Iris pigment epithelial cell (primary cell): ENCODE measurements at places on chromosomes 11 and 22.

DNA sequence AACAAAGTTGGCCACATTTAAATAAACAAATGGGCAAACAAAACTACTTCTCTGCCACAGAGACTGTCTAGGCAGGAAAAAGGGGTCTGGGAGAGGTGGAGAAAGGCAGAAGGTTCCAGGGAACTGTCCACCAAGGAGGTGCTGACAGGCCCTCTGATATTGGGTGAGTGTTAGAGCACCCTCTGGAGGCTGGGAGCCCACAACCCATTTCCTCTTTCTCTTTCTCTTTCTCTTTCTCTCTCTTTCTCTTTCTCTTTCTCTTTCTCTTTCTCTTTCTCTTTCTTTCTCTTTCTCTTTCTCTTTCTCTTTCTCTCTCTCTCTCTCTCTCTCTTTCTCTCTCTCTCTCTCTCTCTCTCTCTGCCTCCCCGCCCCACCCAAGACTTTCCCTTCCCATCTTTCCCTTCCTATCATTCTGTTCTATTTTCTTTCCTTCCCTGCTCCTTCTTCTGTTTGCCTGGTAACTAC is 912.8 kb downstream of the DLG2 start:
- DNase-seq: peak; percentile 39

DNA sequence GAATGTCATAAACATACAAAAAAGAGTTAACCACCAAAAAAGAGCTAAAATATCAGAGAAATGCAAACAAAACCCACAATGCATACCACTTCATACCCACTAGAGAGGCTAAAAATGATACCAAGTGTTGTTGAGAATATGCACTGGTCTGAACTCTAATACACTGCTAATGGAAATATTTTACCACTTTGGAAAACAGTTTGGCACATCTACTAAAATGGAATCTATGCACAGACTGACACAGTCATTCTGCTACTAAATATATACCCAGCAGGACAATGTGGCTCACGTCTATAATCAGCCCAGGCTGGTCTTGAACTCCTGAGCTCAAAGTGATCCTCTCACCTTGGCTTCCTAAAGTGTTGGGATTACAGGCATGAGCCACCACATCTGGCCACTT is 18.0 kb downstream of the MAPK1 start:
- no peak for DNase-seq

GRCh38 chr11:30172883-30173311 is 57.9 kb upstream of the FSHB start:
- peak; percentile 28 for DNase-seq

GRCh38 chr11:79441461-79441875 is 638 bp upstream of the TENM4 start:
- DNase-seq: peak; percentile 18

DNA sequence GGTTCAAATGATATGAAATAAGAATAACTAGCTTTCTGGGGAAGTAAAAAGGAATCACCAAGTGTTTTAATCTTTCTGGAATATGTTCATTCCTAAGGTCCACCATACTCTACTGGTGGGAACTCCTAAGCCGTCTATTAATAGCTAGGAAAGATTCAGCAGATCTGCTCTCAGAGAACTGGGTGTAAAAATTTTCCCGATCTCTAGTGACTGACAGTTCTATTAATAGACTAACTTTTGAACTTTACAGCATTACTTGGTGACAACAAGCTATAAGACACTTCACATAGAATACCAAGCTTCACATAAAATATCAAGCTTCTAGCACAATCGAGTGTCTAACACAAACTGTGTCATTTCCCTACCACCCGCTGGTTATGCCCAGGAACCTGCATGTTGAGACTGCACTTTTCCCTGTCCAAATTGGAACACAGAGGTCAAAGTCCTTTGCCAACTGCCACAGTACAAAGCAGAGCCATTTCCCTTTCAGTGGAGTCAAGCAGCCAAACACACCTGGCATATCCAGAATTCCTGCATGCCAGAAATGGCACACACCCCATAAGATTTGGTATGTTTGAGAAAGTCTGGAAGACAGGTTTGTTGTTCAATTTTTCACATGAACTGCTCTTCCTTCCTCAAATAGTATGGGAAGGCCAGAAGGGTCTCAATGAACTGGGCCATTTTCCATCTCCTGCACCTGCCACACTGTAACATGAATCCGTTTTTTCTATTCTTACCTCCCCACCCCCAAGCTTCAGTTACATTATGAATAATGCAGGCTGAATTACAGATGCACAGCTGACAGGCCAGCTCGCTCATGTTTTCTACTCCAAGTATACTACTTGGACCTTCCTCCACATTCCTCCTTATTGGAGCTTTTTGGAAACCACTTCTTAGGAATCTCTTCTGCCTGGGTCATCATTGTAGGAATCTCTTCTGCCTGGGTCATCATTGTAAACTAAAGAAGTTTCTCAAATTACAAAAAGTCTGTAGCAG is 3.7 kb downstream of the OSBP start:
- DNase-seq: peak; percentile 28

DNA sequence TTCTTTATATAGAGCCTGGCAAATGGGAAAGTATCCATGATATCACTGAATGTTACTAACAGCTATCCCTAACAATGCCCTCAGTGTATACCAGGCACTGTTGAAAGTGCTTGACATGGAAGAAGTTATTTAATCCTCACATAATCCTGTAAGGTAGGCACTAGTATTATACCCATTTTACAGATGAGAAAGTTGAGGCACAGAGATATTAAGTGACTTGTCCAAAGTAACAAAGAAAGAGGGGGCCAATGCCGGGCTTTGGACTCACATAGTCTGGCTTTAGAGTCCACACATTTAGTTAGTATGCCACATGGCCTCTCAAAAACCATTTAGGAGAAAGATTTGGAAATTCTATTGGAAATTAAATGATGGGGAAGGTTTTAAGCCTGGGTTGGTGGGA is 220.8 kb upstream of the PLET1 start:
- no peak for DNase-seq

GRCh38 chr11:46291441-46292150 is 14.1 kb downstream of the CREB3L1 start:
- DNase-seq: peak; percentile 83

GRCh38 chr11:41237382-41237781 is 222.1 kb downstream of the LRRC4C start:
- no peak for DNase-seq

DNA sequence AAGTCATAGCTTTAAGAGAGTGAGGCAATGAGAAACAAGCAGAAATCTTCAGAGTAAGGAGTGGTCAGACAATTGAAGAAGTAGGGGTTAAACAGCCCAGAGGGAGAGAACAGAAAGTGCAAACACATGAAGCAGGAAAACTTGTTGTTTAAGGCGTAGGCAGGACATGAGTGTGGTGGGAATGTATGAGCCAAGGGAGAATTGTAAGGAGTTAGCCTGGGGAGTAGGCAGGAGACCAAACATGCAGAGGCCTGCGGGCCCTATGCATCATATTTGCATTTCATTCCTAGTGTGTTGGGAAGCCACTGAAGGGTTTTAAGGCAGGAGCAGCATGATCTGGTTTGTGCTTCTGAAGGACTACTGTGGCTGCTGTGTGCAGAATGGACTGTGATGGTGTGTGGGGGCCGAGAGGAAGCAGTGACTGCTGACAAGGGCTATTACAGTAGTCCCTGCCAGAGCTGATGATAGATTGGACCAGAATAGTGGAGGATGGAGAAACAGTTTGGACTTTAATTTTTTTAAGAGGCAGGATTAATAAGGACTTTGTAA is 179.9 kb upstream of the C11orf87 start:
- no peak for DNase-seq

DNA sequence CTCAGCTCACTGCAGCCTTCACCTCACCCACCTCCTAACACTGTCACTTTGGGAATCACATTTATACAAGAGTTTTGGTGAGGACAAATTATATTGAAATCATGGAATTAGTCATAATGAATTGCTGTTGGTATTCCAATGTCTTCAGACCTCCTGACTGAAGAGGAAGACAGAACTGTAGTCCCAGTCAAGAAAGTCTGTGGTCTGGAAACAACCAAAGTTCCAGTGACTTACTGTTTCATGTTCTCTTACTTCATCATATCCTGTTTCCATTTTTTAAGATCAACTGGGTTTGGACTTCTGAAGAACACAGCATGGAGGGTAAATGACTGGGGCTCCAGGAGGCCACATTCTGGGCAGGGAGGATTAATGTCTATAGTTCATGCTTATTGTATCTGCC is 43.0 kb upstream of the HIPK3 start:
- DNase-seq: peak; percentile 60

DNA sequence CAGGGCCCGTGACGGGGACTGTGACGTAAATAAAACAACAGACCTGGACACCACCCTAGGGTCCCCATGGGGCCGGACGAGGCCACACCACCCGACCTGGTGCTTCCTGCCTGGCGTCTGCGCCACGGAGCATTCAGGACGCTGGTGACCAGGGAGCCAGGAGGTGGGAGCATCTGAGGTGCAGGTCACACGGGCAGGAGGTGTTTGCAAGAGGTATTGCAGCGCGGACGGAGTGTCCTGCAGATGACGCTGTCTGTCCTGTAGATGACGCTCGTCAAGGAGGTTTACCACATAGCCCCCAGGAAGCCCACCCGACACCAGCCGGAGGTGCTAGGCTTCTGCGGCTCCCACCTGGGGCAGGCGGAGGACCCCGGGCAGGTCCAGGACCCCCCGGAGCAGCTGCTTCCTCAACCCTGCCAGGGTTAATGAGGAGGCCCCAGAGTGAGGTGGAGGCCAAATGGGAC is 986 bp upstream of the MUC5B start:
- DNase-seq: no peak

GRCh38 chr11:113554526-113554925 is 79.3 kb upstream of the DRD2 start:
- no peak for DNase-seq

- no peak for DNase-seq
These were observed 245.9 kb upstream of the FAT3 start for GRCh38 chr11:91978747-91979146.

DNA sequence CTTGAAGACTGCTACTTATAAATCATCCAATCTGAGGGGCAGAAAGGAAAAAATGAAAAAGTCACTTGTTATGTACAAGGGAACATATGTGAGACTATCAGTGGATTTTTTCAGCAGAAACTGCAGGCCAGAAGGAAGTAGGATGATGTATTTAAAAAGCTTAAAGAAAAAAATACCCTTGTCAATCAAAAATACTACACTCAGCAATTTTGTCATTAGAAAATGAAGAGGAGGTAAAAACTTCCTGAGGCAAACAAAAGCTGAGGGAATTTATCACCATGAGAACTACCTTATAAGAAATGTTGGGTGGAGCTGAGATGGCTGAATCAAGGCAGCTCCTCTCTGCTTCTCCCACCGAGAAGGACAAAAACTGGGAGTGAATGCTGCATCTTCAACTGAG is 21.1 kb downstream of the MRGPRX2 start:
- DNase-seq: no peak

GRCh38 chr11:20451568-20451967 is 64.1 kb downstream of the PRMT3 start:
- DNase-seq: peak; percentile 55

DNA sequence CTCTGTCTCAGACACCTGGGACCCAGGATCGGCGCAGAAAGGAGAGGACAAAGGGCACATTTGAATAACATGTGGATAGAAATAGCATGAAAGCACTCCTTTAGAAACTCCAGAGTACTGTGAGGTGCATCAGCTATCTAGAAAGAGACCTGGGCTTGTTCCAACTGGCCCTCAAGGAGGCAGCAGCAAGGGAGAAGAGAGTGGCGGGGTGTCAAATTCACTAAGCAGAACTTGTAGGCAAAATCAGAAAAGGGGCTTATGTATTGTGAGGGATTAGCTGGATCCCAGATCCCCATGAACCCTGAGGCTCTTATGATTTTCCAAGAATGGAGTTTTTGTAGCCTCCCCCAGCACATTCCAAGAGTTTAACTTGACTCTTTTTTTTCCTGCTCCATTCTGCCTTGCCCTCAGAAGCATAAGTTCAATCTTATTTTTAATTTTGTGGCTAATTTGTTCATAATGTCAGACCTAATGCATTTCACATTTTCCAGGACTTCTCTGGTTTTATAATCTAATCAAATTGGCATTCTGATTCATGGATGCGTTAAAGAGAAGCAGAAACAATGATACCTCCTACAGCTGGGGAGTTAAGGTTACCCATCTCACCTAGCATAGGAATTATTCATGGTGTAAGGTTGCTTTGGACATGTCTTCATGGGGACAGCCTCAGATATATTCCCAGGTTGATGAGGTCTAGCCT is 33.6 kb downstream of the USH1C start:
- DNase-seq: no peak

GRCh38 chr22:29892315-29893156 is 9.6 kb downstream of the MTMR3 start:
- no peak for DNase-seq

DNA sequence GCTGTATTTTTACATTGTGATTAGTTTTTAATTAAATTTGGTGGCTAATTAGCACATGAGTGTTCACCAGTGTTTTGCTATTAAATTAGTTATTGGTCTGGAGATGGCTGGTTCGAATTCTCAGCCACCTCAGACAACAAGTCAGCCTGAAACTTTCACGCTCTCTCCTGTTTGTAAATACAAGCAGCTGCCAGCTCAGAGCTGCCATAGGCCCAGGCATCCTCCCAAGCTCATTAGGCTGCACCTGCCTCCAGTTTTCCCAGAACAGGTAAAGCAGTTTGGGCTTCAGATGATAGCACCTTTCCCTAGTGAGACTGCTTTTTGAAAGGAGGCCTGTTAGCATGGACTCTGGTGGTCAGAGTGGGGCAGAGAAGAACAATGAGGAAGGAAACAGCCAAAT is 156.8 kb downstream of the NAV2 start:
- DNase-seq: no peak

- peak; percentile 30 for DNase-seq
These were observed 4.1 kb upstream of the STT3A start for GRCh38 chr11:125588505-125588904.
